Hindlimb muscle (tissue), 1 donor: ENCODE measurements at places on chromosomes 5 and 9.

GRCh38 chr5:53560506-53561191 is at the start of gene NDUFS4:
Gene NDUFS4 (plus strand): TSS chr5:53560639. CDS start chr5:53560663, 24 bp downstream.
- DNase-seq = peak; percentile 89

DNA sequence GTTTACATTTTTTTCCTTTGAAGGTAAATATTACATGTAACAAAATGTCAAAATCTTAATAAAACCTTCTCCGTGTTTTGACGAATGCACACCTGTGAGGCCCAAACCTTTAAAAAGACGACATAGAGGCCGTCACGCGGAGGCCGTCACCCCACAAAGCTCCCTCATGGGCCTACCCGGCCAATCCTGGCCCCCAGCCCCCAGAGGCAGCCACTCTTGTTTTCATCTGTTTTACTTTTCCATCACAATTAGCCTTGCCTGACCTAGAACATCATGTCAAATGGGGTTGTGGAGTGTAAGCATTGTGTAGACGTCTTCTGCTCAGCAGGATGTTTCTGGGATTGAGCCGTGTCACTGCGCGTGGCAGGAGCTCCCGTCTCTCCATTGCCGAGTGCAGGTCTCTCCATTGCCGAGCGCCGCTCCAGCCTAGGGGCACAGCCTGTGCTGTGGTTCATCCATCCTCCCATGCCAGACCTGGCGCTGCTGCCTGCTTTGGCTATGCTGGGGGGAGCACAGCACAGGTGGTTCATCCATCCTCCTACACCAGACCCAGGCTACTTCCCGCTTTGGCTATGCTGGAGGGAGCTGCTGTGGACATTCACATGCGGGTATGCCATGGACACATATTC is 52.2 kb upstream of the IRX4 start:
- DNase-seq = no peak

DNA sequence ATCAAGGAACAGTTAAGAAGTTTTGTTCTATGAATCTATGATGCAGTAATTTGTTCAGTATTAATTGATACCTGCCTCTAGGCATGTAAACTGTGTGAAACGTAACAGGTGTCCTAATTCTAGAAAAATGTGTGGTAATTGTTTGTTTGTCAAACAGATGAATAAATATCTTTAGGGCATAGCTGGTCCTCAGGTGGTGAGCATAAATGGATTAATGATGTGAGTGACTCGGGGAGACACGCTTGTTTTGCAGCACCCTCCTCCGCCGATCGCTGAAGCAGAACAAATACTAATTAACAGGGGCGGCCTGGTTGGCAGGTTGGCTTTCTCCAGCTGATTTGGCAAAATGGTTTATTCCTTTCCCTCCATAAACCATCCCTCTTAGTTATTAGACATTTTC is 88.8 kb downstream of the TLE4 start:
- DNase-seq = no peak

- no peak for DNase-seq
These were observed 384.4 kb upstream of the PDE4D start for GRCh38 chr5:60277941-60278340.

GRCh38 chr9:38482918-38483592 is 58.8 kb upstream of the IGFBPL1 start:
- DNase-seq = no peak

- no peak for DNase-seq
These were observed 32.0 kb downstream of the PTBP3 start for GRCh38 chr9:112301420-112301819.

DNA sequence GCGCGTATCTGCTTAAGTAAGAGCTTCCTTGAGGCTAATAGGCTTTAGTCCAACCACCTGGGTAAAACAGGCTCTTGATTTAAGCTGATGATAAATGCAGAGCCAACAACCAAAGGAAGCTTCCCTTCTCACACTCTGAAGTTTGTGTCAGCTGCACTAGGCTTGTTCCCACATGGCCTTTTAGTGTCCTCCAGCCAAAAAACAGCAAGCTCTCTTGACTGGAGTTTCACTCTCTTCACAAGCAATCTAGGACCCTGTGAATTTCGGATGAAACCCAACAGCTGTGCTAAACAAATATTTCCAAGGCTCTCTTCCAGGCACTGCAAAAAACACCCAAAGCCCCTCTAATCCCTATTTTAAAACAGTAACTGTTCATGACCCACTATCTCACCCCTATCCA is 63.9 kb downstream of the SAXO1 start:
- peak; percentile 85 for DNase-seq

- DNase-seq = no peak
These were observed 429.3 kb downstream of the CCDC171 start for GRCh38 chr9:15982182-15982581.

DNA sequence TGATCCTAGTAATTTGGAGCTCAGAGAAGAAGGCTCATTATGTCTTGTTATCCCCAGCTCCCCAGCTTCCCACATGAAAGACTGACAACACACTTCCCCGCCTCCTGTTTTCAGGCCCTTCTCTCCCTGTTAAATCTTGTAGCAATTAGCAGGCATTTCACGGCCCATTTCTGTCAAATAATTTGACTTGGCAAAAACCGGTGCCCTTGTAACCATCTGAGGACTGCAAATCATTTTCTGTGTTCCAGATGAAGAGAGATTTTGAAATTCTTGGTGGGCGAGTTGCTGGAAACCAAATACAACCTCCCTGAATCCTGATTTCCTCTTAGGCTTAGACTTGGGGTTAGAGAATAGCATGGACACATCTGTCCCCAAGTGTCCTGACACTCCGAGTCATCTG is 109.7 kb downstream of the MSX2 start:
- no peak for DNase-seq

GRCh38 chr5:154388842-154389241 is 57.0 kb upstream of the SAP30L start:
- DNase-seq = no peak

DNA sequence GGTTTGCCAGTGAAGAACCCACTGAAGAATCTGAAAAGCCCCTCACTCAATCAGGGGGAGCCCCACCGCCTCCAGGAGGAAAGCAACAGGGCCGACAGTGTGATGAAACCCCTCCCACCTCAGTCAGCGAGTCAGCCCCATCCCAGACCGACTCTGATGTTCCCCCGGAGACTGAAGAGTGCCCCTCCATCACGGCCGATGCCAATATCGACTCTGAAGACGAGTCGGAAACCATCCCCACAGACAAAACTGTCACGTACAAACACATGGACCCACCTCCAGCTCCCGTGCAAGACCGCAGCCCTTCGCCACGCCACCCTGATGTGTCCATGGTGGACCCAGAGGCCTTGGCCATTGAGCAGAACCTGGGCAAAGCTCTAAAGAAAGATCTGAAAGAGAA is 92.4 kb downstream of the MAP1B start:
- DNase-seq = no peak

DNA sequence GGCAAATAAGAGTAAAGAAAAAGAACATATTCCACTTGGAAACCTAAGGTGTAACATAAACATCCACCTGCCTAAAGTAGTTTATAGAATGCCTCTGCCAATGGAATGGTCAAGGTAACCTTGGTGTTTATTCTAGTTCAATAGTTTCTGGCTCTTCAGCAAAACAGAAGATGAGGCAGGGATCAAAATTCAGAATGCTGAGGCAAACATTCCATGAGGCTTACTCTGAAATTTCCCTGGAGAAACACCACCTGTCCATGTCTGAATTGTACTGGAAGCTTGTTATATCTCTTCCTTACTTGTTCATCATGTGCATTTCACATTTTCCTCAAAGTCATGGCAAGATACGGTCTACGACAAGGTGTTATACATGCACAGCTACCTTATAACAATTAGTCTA is 1862.4 kb upstream of the ACO1 start:
- DNase-seq = peak; percentile 2

GRCh38 chr9:95791286-95791685 is 84.2 kb upstream of the ERCC6L2 start:
- no peak for DNase-seq

DNA sequence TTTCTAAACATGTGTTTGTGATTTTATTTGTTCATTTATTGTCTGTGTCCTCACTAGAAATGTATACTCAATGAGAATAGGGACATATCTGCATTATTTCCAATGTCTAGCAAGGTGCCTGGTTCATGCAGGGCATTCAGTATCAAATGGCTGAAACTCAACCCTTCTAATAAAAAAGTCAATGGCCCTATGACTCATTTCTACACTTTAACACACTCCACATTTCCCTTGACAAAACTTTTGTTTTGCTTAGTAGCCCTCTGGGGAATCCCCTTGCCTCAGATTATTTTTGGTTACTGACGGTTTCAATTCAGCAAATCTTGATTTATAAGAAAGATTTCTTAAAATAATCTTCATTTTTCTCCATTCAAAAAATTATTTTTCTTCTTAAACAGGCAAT is 206.0 kb upstream of the DMRTA1 start:
- DNase-seq = no peak

DNA sequence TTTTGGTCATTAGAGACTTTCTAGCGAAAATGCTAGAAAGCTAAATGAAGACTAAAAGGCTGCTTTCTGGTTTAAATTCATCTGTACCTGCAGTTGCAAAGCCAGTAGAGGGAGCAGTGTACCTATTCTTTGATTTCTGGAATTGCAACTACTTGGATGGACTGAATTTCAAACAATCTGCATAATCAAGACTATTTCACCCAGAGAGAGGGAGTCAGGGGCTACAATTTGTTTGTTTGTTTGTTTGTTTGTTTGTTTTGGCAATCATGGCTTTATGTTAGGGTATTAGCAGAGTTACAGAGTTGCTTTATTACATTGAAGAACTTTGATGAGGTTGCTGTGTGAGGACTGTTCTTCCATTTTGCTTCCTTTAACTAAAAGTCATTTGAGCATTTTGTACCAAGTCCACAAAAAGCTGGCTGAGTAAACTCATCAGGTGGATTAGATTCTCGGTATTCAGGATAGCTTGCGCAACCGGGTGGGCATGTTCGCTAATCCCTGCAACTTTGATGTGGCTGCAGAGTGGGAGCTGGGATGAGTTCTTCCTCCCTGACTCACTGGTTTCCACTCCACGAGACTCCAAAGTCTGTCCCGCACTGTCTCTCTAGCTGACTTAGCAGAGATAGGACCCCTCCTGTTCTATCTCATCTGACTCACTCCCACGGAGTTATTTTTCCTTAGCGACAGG is 80.0 kb upstream of the TUT7 start:
- peak; percentile 75 for DNase-seq

- no peak for DNase-seq
These were observed 322.1 kb upstream of the SLC30A5 start for GRCh38 chr5:68771732-68772131.

DNA sequence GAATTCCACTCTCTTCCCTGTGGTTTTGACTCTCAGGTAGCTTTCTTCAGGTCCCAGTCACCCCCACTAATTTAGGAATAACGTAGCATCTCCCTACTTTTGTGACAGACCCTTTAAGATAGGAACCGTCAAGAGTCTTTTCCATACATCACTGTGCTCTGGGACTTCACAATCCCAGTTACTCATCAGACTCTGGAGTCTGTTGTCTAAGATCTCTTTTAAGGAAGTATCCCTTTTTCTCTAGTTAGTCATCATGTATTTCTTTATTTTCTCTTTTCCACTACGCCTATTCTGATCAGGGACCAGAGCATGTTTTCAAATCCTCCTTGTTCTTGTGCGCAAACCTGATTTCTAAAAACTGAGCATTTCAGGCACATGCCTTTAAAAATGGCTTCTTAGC is 143.0 kb downstream of the GOLPH3 start:
- no peak for DNase-seq

GRCh38 chr5:169576181-169576598 is 7.4 kb upstream of the SPDL1 start:
- DNase-seq = no peak

GRCh38 chr5:59532979-59533729 is 360.4 kb downstream of the PDE4D start:
- DNase-seq = no peak

DNA sequence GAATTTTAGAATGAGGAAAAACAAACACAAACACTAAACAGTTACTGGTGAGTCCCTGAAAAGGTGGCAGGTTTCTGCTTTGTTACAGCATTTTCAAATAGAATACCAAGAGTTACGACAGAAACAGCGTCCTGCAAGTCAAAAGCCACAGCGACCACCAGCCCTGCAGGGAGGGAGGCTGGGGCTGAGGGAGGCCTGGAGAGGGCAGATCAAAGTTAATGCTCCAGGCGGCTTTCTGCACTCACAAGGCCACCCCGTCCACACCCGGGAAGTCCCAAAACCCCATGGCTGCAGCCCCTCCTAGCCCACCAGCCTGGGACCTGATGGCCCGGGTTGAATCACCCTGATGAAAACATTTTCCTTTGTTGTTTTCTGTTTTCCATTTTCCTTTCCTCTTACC is 29.3 kb downstream of the COL23A1 start:
- no peak for DNase-seq
